ENCODE measurements at places on chromosomes 11 and 22.

- DNase-seq = no peak
Observed at GRCh38 chr22:50529897-50530579, at the start of gene TYMP. Gene TYMP (minus strand): TSS chr22:50530012. CDS start chr22:50529709, 303 bp downstream.

DNA sequence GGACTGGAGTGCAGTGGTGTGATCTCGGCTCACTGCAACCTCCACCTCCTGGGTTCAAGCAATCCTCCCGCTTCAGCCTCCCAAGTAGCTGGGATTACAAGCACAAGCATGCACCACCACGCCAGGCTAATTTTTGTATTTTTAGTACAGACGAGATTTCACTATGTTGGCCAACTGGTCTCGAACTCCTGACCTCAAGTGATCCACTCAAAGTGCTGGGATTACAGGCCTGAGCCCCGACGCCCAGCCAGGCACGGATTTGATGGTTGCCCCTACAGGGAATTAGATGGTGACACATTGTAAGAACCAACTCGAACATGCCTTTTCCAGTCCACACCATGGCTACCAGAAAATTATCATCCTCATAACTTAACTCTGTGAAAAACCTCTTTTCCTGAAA lies 26.8 kb upstream of the RTL6 start:
- DNase-seq = no peak

GRCh38 chr22:24994070-24994763 lies 41.7 kb downstream of the KIAA1671 start:
- no peak for DNase-seq

GRCh38 chr11:116454020-116454645 lies 318.7 kb downstream of the BUD13 start:
- DNase-seq = peak; percentile 63

GRCh38 chr11:10934293-10934860 lies 76.5 kb upstream of the ZBED5 start:
- no peak for DNase-seq

GRCh38 chr22:25126510-25126909 lies 73.1 kb upstream of the CRYBB3 start:
- no peak for DNase-seq

GRCh38 chr22:17205432-17205831 lies 13.8 kb downstream of the ADA2 start:
- DNase-seq = peak; percentile 17

DNA sequence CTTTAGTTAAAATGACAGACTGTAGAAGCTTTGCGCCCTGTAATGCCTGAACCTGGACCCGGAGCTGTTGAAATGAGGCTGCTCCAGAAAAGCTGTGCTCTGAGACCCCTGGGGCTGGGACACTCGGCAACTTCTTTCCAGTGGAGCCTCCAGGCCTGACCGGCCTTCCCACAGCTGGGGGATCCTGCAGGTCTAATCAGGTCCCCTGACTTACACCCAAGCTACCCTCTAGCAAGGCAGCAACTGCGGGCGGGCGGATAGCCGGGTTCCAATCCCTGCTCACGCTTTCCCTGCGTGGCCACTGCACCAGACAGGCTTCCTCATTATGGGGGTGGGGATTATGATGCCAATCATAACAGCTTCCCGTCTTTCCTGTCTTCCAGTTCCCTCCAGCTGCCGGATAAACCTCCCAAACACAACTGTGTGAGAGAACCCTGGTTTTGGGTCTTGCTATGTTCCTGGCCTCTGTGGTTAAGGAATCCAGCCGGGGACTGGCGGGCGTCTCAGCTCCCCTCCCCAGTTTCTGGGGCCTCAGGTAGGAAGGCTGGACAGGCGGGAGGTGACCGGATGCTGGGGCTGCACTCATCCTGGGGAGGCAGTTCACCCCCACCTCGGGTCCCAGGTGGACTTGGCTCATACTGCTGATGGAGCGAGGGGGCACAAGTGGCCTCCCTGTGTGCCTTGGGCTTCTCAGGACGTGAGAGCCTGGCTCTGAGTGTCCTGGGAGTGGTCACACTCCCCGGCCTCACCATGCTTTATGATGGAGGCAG lies 38.6 kb downstream of the PARVG start:
- DNase-seq = no peak

DNA sequence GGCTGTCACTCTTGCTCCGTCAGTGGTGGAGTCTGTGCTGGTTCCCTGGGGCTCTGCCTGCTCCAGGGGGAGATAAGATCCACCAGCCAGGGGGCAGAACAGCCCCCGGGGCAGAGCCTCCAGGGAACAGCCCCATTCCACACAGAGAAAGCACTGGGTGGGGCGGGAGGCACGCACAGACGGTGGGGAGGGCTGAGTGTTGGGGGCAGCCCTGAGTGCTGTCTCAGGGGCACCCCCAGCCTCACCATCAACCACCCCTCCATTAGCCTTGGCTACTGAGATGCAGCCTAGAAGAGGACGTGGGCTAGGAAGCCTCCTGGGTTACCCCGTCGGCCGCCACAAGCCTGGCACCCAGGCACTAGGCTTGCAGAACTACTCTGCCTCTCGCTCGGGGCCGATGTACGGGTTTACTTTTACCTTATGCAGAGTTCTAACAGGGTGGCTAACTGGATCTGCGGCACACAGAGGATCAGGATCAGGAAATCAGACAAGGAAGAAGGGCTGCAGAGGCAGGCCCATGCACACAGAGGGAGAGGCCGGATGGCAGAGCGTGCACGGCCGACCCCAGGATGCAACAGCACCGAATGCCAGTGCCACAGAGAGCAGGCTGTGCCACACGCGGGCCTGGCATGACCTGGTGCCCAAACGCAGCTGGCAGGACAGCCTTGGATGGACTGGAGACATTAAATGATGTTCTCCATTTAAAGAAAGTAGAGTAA lies 140.5 kb downstream of the CTTN start:
- DNase-seq = no peak

DNA sequence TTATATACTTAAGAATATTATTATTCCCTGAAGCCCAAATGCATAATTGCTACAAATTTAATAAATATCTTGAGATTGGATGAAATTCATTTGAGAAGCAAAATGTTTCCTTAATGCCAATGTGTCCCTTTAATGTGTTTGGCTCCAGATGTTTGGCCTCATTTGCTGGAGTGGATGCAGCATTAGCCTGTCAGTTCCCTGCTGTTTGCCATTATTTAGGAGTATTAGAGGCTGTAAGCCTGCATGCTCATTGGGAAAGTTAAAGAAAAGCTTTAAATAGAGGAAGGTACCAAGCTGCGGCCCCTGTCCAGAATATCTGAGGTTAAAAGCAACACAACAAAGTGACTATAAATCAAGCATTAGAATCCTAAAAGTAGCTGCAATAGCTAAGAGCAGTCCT lies 54.8 kb upstream of the PITPNB start:
- DNase-seq = no peak

- no peak for DNase-seq
Observed at GRCh38 chr11:71120471-71120896, 131.9 kb downstream of the SHANK2 start.

DNA sequence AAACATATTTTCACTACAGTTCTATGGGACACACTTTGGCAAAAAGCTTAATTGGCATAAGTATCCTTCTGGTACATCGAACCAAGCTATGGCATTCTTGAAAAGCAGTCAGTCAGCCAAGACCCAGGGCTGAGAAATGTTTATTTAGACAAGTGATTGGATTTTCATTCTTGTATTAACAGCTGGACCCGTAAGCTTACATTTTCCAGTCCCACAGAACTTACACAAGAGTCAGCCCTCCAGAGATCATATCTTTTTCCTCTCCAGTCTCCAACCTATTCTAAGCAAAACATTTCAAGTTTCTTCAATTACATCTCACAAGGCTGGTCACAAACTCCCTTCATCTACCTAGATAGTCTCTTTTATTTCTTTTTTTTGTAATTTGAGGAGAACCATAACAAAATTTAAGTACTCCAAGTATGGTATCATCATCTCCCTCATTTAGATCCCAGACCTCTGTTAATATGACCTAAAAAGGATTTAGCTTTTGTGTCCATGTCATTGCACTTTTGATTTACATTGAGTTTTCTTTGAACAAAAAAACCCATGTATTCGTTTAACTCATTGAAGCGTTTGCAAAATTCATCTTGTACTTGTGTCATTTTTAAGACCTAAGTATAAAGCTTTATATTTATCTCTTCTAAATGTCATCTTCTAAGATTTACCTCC lies 67.9 kb upstream of the GRK3 start:
- no peak for DNase-seq

GRCh38 chr11:110522471-110522870 lies 92.7 kb downstream of the FDX1 start:
- DNase-seq = peak; percentile 7

- DNase-seq = peak; percentile 94
Observed at GRCh38 chr11:72722050-72722748, 30.0 kb downstream of the ARAP1 start.

- DNase-seq = no peak
Observed at GRCh38 chr11:78201096-78201818, 12.5 kb downstream of the USP35 start.

DNA sequence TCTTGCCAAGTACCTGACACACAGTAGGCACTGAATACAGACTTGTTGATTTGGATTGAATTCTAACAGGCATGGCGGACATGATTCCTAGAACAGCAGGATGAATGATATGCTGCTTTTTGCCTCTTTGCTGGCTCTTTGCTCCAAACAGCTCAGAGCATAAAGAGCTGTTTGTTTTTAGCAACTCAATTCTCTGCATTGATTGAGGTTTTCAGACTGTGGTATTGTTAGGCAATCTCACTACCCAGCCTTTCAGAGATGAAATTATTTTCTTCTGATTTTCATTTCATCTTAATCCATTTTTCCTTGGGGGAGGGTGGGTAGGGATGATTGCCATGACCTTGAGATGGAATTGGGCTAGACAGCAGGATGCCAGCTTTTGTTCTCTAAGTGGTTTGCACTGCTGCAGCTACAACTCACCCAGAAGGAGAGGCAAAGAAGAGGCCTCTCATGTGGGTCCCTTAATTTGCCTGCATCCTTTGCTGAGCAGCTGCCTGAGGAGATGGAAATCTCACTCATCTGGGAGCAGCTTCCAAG lies 20.5 kb downstream of the COA4 start:
- peak; percentile 81 for DNase-seq

DNA sequence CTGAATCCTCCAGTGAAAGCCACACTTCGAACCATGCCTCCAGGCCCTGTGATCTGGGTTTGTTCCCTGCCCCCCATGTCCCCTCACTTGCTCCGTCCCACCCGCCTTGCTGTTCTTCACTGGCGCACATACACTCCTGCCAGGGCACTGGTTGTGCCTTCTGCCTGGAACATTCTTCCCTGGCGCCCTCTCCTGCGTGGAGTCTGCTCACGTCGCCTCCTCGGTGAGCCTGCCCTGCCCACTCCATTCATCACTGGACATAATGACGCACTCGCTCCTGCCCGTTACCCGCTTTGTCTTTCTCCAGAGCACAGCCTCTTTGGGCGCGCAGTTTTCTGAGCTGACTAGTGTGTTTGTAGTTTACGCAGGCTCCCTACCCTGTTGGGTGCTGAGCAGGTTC lies 21.0 kb upstream of the MIEF1 start:
- DNase-seq = peak; percentile 64

DNA sequence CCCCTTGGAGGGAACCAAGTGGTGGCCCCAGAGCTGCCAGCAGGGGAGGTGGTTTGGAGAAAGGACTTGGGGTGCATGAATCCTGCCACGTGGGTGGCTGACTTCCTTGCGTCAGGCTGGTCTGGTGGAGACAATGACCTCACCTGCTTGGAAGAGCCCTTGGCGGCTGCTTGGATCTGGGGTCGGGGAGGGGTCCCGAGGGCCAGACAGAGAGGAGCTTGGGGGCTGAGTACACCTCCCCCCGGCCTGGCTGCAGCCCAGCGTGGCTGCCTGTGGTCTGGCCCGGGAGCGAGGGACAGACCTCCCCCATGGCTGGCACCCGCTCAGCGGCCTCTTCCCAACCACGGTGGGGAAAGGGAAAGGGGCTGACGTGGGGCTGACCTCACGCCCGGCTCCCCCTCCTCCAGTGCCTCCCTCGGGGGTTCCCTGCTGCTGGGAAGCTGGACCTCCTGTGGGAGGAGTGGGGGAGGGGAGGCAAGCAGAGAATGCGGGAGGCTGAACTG lies 13.8 kb downstream of the LIF start:
- DNase-seq = no peak

DNA sequence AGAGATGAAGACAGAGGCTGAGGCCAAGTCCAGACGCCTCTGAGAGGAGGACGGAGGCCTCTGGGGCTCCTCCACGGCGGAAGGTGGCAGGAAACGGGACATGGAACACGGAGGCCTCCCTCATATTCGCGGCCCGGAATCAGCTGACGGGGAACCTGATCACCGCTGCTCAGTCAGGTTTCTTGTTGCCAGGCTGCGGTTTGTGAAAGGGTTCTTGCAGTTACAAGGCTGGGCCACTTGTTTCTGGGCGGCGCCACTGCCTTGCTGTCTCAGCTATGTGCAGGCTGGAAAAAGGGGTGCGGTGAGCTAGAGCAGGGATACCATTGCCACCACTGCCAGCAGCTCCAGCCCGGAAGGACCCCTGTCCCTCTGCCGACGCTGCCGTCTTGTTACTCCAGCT lies 10.0 kb upstream of the MMP1 start:
- DNase-seq = no peak

DNA sequence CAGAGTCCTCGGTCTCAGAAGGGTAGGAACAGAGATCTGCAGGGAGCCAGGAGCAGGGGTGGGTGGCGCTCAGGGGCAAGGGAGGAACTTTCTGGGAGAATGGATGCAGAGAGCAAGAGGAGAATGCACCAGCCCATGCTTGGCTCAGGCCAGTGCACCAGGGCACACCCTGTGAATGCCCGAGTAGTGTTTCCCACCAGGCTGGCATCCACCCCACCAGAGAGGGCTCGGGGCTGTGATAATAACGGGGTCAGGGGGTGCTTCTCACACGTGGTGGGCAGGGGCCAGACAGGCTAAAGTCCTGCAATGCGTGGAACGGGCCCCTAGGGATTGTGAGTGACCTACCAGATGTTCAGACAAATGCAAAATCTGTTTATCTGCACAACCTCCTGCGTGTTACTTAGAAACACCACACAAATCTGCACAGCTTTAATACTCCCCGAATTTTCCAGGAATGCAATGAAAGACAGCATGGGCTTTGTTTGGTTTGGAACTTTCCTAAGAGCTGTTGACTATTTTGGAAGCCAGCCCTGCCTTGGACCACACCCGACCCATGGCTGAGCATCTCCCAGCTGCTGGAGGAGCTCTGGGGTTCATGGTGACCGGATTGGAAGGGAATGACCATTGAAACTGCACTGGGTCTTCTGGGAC lies 368.3 kb downstream of the SHANK2 start:
- no peak for DNase-seq

DNA sequence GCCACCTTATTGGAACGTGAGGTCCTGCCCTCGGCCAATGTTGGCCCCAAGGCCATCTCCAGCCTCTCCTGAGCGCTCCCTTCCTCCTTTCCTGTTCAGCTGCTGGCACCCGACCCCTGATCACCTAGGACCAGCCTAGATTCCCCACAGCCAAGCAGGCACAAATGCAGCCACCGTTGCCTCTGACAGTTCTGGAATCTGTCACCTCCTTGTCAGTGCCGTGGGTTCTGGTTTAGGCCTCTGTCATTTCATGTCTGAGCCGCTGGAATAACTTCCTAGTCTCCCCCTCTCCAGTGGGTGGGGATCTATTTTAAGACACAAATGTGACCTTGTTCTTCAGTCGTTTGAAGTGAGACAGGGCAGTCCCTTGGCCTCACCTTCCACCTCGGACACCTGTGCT lies 29.7 kb downstream of the FADS3 start:
- DNase-seq = no peak

- DNase-seq = no peak
Observed at GRCh38 chr11:108587109-108587508, 6.5 kb downstream of the EXPH5 start.

All from Ammon's horn (tissue), 1 donor.